GM03348 (cell line): ENCODE measurements at places on chromosomes 2 and 18.

- no peak for DNase-seq
Observed at GRCh38 chr2:126534478-126534877, 121.5 kb upstream of the GYPC start.

GRCh38 chr2:177817300-177817699 is 255.3 kb downstream of the PDE11A start:
- no peak for DNase-seq

DNA sequence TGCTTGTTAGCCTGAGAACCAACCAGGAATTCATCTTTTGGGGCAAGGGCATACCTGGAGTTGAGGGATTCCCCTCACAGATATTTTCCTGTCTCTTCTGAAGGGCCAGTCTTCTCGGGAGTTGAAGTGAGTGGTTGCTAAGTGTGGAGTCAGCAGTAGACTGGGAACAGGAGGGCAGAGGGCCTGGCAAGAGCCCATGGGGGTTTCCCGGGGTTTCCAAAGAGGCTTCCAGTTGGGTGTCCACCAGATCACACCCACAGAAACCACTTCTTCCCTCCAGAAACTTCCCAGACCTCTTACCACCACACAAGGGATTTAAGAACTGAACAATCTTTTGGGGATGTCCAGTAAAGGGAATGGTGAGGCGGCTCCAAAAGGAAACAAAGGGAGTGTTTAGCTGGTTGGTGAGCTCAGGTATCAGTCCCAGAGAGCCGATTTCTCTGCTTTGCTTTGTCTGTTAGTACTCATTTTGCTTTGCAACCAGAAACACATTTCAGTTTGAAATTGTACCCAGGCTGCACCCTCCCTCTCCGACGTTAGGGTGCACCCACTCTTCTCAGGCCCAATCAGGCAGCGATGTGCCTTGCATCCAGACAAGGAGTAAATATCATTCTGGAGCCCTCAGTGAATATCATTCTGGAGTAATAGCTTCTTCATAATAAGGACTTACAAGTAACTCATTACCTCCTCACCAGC is 47.5 kb upstream of the SPATS2L start:
- no peak for DNase-seq

DNA sequence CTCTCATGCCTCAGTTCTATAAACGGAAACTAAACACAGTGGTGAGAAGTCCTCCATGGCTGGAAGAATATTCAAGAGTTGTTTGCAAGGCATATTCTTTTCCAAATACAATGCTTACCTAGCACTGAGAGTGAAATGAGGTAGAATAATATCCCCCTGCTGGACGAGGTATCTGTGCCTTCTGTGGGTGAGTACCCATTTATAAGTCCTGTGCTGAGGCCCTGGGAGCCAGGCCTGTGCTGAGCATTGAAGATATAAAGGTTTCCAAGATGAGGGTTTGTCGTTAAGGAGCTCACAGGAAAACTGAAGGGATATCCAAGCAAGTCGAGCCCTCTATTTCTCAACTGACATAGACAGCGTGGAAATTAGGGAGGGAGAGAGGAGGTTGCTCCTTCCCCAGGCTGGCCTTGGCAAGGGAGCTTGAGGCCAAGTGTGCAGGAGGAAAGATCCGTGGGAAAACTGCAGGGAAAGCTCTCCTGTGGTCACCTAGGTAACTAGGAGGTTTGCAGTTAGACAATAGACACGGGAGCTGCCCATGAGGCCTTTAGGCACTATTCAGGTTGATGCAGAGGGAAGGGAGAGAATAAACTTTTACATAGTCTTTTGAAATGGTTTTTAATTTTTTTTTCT is 17.6 kb downstream of the PTPRM start:
- no peak for DNase-seq

DNA sequence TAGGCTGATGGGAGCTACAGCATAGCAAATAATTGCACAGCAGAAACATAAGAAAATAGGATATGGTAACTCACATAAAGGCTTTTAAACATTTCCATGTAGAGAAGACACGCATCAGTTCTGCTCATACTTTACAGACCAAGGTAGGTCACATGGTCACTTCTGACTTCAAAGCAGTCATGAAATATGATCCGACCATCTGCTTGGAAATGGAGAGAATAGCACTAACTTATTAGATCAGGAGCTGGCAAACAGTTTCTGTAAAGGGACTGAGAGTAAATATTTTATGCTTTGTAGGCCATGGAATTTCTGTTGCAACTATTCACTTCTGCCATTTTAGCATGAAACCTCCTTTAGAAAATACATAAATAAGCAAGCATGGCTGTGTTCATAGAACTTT is 936.6 kb upstream of the FANCL start:
- DNase-seq = no peak
